ENCODE measurements at places on chromosomes 1 and 21.

DNA sequence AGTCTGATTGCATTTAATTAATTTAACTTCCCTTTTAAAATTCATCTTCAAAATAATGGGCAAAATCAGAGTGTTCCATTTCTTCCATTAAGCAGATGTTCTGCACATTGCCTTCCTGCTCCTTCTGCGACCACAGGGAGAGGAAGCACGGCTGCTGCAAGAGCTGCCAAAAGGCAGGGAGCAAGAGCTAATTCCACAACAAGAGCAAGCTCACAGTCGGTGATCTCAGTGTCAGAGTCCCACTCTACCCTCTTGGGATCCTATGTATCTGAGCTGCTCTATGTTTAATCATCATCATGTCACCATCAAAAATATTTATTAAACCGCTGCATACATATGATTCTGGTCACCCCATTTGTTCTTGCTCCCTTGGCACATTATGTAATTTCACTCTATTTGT is 255.3 kb upstream of the CAMK1G start:
- no peak for DNase-seq

DNA sequence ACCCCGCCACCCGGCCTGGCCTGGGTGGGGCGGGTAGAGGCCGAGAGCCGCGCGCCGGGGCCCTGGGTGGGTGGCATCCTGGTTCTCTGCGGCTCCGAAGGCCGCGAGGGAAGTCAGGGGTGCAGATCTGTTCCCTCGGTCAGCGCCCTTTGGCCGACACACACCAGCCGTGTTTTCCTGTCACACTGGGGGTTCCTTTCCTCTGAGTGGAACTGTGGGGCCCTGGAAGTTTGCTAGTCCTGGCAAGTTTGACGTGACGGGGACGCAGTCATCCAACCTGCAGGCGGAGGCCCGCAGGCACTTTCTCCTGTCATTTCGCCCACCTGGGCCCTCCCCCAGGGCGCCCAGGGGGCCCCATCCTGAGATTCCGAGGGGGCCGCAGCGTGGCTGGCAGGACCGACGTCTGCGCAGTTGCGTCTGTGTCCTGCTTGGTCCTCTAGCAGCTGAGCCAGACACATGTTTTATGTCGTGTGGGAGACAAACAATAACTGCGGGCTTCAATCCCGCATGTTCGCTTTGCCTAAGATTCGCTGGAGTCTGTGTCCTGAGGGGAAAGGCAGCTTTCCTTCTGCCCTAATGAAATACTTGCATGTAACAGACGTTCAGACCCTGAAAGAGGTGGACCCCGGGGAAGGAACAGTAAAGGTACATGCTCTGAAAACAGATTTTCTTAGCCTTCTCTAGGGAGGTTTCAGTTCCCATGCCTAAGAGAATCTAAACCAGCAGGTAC is 1.5 kb downstream of the FAM163A start:
- DNase-seq: no peak

DNA sequence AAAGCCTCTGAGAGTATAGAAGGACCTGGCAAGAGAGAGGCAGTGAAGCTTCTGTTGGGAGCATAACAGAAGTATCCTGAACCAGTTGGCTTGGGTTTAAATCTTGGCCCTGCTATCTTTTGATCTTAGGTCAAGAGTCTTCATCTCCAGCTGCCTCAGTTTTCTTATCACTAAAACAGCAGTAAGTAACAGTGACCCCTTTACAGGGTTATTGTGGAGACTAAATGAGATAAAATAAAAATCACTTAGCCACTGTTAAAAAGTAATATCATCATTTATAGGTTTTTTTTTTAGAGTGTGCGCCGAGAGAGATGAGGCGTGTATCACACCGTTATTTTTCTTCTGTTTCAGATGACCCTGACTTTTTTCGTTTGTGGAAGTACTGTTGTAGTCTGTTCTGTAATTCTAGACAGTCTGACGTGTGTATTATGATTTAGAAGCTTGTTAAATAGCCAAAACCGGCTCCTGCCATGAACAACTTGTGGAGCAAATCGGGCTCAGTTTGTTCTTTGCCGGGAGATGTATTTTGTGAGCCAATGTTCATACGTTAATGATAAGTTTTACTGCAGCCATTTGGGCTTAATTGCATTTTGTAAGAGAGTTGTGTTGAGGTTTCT is 1.1 kb downstream of the THRAP3 start:
- no peak for DNase-seq

DNA sequence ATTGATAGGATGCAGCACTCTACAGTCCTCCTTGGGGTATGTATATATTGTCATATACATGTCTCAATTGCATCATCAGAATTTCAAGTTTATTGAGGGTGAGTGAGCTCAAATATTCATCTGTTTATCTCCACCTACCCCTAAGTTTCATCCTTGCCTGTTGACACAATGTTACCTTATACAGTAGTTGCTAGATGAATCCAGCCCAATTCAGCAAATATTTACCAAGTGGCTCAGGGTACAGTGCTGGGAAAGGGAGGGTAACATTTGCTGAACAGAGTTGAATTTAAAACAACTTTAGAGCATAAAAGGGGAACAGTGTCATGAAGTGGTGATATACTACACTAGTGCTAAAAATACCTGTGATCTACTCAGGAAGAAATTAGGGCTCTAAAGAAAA is 14.4 kb downstream of the ELAVL4 start:
- no peak for DNase-seq

DNA sequence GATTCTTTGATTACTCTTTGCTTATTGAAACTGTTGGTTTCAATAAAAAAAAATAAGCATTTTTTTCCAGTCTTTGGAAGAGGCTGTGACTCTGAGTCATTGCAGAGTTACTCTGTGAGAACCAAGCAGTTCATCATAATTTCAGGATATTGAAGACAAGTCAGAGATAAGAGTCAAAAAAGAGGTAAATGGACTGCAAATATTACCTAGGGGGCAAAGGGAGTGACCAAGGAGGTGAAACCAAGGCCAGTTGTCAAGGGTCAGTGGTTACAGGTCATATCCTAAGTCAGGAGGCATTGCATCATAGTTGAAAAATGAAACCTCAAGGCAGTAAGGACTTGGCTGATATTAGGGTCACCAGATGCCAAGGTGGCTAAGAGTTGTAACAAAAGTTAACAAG is 597.1 kb upstream of the USP24 start:
- no peak for DNase-seq

- peak; percentile 4 for DNase-seq
Observed at GRCh38 chr1:75127916-75128717, 6.1 kb upstream of the LHX8 start.

DNA sequence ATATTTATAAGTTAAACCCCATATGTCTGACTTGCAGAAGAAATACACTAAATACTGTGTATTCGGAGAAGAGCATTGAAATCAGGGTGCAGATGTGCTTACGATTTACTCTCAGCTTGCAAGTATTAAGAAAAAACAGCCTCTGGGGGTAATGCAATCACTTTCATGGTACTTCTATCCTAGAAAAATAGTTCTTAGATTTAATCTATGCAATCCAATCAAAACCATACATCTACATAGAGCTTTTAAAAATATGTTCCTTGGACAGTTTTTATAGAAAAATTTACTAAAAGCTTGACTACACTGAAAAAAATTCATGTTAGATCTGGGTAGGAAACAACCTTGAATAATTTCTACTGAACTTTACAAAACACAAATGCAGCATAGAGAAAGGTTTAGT is 890.3 kb upstream of the ADGRL2 start:
- no peak for DNase-seq

Data from GM10248 (cell line).